Naive B cell (primary cell): ENCODE measurements at places on chromosomes 16 and 17. TPM values are rescaled to one million over a fixed set of nuclear protein-coding genes. Genes with fewer than 3 reads are reported as not detected.

Gene GSE1
- polyA plus RNA-seq, result 8.3 TPM

Gene HS3ST6
- polyA plus RNA-seq, result not detected

Gene ATP2A3
- 180 TPM for polyA plus RNA-seq

Gene MFAP4
- polyA plus RNA-seq, result not detected

Gene TACO1
- polyA plus RNA-seq, result 19.7 TPM

Gene GINS2
- polyA plus RNA-seq, result 1.9 TPM

Gene CCL17
- not detected for polyA plus RNA-seq

Gene PDILT
- polyA plus RNA-seq, result not detected

Gene CDK5RAP3
- 86.4 TPM for polyA plus RNA-seq

GRCh38 chr17:1008008-1008761 is 11.3 kb downstream of the TIMM22 start:
- H3K27ac ChIP-seq, result no peak overlapping the region
- peaks cover 7% of the 10 kb centered on the region for H3K36me3 ChIP-seq
- no peak overlapping the region for H3K4me3 ChIP-seq
- no peaks in the 10 kb centered on the region for H3K27me3 ChIP-seq
- no peak for DNase-seq

DNA sequence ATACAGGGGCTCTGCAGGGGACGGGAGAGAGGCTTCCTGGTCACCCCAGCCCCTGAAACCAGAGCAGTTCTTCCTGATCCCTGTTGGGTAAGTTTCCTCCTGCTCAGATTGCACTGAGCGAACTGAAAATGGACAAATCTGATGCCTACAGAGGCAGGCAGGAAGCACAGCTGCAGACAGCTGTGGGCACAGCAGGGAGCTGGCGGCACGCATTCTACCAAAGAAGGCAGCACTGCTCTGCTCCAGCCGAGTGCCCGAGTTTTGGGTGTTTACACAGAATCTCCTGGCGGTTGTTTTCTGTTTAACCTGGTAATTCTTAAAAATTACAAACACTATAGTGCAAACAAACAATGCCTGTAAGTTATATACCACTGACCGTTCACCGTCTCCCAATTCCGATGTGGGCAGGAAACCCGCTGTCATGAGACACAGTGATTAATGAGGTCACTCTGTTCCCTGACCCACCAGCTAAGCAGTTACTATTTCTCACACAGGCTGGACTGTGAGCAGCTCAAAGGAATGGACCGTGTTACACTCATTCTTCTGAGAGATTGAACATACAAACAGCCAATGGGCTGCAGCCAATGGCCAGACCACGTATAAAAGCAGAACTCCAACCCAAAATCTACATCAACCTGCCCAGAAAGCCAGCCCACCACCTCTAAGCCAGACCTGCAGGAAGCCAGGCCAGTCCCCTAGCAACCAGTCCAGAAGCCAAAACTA is 25.5 kb downstream of the NSMCE1 start:
- peaks cover 10% of the 10 kb centered on the region for H3K36me3 ChIP-seq
- DNase-seq, result no peak
- peak overlapping the region; percentile 50 for H3K4me3 ChIP-seq
- peak overlapping the region; percentile 12 for H3K27ac ChIP-seq

DNA sequence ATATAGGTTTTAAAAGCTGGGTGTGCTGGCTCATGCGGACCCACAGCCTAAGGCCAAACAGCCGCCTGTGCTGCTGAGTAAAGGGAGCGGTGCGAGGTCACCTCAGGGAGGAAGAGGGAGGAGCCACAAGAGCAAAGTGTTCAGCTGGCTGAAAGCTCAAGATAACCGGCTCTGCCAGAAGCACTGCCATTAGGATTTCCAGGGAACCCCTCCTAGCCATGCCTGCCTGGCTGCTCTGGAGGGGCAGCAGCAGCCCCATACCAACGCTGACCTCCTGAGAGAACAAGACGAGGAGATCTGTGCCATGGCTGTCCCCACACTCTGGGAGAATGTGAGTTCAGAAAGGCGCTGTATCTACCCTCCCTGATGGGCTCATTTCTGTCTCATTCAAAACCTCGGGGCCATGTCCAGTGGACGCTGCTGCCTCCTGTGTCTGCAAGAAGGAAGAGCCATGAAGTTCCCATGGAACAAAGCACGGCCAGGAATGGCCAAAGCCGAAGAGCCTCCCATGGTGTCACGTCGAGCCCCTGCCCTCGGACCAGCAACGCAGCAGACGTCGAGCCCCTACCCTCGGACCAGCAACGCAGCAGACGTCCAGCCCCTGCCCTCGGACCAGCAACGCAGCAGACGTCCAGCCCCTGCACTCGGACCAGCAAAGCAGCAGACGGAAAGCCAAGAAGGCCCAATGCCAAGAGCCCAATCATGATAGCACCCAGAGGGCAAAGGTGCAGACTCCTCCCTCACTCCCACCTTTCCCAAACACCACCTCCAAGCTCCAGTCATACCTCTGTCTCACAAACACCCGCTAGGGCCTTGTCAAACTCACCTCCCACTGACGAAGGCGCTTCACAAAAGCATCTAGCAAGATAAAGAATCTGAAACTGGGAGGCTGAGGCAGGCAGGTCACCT is 107.0 kb downstream of the ANKRD11 start:
- H3K4me3 ChIP-seq, result peak overlapping the region; percentile 78
- DNase-seq, result no peak
- H3K4me1 ChIP-seq, result peaks cover 67% of the 10 kb centered on the region
- H3K36me3 ChIP-seq, result no peaks in the 10 kb centered on the region

DNA sequence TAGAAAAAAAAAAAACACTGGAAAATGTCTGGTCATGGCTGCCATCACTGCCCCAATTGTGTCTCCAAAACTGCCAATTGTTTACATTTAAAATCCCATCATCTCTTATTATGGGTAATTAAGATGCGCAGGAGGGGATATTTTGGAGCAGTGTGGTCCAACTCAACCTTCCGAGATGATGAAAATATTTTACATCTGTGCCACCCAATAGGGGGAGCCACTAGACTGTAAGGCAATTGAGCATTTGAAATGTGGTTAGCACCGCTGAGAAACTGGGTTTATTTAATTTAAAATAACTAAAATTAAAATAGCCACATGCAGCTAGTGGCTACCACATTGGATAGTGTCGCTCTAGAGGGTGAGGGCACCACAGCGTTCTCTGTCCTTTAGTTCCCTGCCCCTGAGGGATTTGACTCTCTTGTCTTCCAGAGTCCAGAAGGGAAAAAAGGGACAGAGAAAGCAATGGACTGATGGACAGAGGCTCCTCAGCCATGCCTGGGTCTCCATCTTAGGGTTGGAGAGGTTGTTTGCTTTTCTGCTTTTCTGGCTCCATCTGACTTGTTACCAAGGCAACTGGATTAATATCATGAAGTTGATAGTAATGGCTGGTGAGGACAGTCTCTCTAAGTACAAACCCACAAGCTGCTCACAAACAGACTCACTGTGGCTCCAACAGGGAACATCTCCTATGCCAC is 3.5 kb downstream of the MPO start:
- H3K4me3 ChIP-seq, result no peak overlapping the region
- peaks cover 47% of the 10 kb centered on the region for H3K27me3 ChIP-seq
- H3K36me3 ChIP-seq, result no peaks in the 10 kb centered on the region
- H3K4me1 ChIP-seq, result peaks cover 4% of the 10 kb centered on the region
- DNase-seq, result no peak

GRCh38 chr16:2587891-2588565 is 50.2 kb downstream of the PDPK1 start:
- H3K36me3 ChIP-seq, result peaks cover 8% of the 10 kb centered on the region
- H3K4me1 ChIP-seq, result peaks cover 8% of the 10 kb centered on the region
- H3K27ac ChIP-seq, result no peak overlapping the region
- no peak overlapping the region for H3K4me3 ChIP-seq

GRCh38 chr17:35082073-35082657 is 18.7 kb upstream of the RFFL start:
- no peaks in the 10 kb centered on the region for H3K27me3 ChIP-seq
- H3K36me3 ChIP-seq, result no peaks in the 10 kb centered on the region
- H3K4me3 ChIP-seq, result no peak overlapping the region
- H3K27ac ChIP-seq, result no peak overlapping the region

DNA sequence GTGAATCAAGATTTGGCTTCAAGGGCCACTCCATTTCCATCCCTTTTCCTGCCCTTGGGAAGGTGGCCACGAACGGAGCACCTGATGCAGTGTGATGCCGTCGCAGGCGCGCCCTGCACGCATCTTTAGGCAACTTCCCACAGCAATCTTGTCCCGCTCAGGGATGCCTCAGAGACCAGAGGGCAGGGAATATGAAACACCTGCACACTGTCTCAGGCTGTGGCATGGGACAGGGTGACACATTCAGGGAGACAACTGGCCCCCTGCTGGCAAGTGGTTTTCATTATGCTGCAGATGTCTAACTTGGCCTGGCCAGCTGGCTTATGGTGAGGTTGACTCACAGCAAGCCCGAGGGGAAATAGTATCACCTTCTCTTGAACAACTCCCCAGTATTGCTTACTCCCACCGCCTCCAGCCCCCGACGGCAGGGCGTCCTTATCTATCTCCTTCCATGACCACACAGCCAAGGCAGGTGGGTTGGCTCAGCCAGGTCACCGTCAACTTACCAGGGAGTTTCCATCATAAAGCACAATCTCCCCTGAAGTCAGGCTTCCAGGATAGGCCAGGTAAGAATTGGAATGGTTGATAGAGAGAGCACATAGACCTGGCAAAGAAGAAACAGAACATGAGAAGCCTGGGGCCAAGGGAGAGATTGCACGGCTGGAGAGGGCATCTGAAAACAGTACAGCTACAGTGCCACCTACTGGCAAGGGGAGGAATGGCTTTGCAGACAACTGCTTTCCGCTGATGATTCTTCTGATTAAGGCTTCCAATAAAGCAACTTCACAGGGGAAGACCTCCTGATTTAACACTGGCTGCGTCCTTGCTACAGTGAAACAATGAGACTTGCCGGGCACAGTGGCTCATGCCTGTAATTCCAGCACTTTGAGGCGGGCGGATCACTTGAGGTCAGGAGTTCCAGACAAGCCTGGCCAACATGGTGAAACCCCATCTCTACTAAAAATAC is 21.1 kb downstream of the WIPI1 start:
- peak; percentile 78 for DNase-seq
- H3K4me3 ChIP-seq, result no peak overlapping the region
- no peaks in the 10 kb centered on the region for H3K27me3 ChIP-seq
- peak overlapping the region; percentile 89 for H3K27ac ChIP-seq
- peaks cover 54% of the 10 kb centered on the region for H3K4me1 ChIP-seq

DNA sequence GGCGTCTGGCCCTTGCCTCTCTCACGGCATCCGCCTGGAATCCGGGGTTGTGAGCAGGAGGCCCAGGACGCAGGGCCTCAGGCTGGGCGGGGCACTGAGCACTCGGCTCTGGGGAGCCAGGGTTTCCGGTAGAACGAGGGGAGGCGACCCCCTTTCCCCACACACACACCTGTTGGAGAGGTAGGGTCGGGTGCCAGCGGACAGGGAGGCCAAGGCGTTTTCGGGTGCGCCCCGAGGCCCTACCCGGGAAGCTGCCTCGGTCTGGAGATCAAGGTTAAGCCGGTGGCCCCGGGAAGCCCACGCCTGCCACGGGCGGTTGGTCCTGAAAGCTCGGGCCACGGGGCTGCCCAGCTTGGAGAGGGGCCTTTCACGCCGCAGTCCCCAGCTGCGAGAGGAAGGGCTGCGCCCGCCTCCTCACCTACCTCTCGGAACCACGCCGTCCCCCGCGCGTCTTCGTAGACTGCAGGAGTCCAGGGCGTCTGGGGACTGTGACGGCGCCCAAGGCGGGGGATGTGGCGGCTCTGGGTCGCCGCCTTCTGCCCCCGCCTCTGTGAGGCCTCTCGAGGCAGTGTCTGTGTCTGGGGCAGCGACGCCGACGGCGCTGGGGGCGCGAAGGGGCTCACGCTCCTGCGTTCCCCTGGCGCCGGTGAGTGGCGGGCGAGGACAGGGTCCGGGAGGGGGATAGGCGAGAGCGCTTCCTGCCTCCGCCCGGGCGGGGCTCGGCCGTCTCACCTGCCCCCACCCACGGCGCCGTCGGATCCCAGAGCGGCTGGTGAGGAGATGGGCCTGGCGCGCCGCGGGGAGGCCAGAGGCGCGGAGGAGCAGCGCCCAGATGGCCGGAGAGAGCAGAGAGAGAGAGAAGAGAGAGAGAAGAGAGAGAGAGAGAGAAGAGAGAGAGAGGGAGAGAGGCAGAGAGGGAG is 20.3 kb upstream of the HOXB9 start:
- peaks cover 24% of the 10 kb centered on the region for H3K4me1 ChIP-seq
- peaks cover 72% of the 10 kb centered on the region for H3K27me3 ChIP-seq
- DNase-seq, result no peak
- H3K4me3 ChIP-seq, result peak overlapping the region; percentile 77
- H3K36me3 ChIP-seq, result peaks cover 4% of the 10 kb centered on the region
- H3K27ac ChIP-seq, result no peak overlapping the region

- H3K36me3 ChIP-seq, result no peaks in the 10 kb centered on the region
- no peak overlapping the region for H3K27ac ChIP-seq
- H3K4me3 ChIP-seq, result no peak overlapping the region
- H3K27me3 ChIP-seq, result peaks cover 22% of the 10 kb centered on the region
- no peak for DNase-seq
- no peaks in the 10 kb centered on the region for H3K4me1 ChIP-seq
Measured at GRCh38 chr16:21235199-21235585, 1.7 kb downstream of the ANKS4B start.

DNA sequence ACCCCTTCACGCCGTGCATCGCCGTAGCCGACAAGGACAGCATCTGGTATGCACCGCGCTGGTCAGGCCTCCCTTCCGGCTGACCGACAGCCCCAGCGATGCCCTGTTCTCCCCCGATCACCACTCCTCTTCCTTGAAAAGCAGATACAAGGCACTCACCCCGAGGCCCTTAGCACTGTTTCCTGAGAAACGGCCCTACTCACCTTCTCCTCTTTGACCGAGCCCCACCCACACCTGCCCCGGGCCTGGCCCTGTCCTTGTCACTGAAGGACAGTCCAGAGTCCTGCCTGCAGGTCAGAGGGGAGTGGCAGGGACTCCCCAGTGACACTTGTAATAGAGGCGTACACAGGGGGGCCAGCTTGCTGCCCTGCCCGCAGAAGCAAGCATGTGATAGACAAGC is 45.9 kb upstream of the CHMP6 start:
- H3K27me3 ChIP-seq, result no peaks in the 10 kb centered on the region
- no peak overlapping the region for H3K27ac ChIP-seq
- H3K4me1 ChIP-seq, result peaks cover 37% of the 10 kb centered on the region
- H3K4me3 ChIP-seq, result no peak overlapping the region

GRCh38 chr16:57724531-57724930 is 11.0 kb upstream of the KATNB1 start:
- H3K4me1 ChIP-seq, result peaks cover 3% of the 10 kb centered on the region
- no peak overlapping the region for H3K27ac ChIP-seq
- H3K4me3 ChIP-seq, result no peak overlapping the region
- H3K36me3 ChIP-seq, result no peaks in the 10 kb centered on the region
- no peaks in the 10 kb centered on the region for H3K27me3 ChIP-seq
- no peak for DNase-seq

- peaks cover 18% of the 10 kb centered on the region for H3K27me3 ChIP-seq
- no peak overlapping the region for H3K4me3 ChIP-seq
- H3K27ac ChIP-seq, result no peak overlapping the region
- no peaks in the 10 kb centered on the region for H3K4me1 ChIP-seq
Measured at GRCh38 chr16:83269048-83269447, 538.7 kb upstream of the HSBP1 start.

GRCh38 chr16:84177741-84178073 is 9.2 kb downstream of the TAF1C start:
- no peak for DNase-seq
- H3K4me3 ChIP-seq, result no peak overlapping the region
- peaks cover 6% of the 10 kb centered on the region for H3K4me1 ChIP-seq
- peaks cover 2% of the 10 kb centered on the region for H3K36me3 ChIP-seq
- no peak overlapping the region for H3K27ac ChIP-seq
- no peaks in the 10 kb centered on the region for H3K27me3 ChIP-seq
